Testis (tissue), 5 donors: ENCODE measurements at places on chromosomes 11 and 22. TPM values are rescaled to one million over a fixed set of nuclear protein-coding genes. Genes with fewer than 3 reads are reported as not detected.

- DNase-seq, result peak; percentile 17
These were observed 512 bp upstream of the GRIA4 start for GRCh38 chr11:105609341-105609781.

SNX32 gene
- 4.0 TPM for total RNA-seq

DNA sequence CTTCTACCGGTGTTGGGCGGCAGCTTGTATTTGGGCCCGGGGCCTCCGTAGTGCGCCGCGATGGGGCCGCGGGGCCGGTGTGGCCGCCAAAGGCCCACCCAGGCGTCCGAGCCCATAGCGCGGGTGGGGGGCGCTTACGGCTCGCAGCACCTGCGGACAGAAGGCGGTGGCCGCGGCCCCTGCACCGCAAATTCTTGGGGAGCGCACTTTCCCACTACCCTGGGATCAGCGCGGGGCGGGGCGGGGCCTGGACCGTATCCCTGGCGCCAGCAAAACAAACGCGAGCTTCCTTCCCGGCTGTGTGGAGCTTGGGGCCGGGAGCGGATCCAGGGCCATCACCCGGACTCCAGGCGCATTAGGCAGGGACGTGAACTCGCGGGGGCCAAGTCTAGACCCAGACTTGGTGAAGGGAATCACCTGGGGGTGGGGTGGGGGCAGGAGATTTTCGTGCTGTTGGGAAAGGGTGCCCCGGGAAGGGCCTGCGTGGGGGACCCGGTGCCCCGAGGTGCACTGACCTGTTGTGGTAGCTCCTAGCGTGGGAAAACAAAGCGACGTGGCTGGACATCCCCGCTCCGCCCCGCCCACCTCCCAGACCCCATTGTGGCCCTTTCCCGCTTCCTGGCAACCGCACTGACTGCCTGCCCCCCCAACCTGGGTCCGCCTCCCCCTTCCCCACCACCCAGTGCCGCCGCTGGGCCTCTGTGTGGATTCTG, 2.3 kb upstream of the TYMP start:
- no peak for DNase-seq

DNA sequence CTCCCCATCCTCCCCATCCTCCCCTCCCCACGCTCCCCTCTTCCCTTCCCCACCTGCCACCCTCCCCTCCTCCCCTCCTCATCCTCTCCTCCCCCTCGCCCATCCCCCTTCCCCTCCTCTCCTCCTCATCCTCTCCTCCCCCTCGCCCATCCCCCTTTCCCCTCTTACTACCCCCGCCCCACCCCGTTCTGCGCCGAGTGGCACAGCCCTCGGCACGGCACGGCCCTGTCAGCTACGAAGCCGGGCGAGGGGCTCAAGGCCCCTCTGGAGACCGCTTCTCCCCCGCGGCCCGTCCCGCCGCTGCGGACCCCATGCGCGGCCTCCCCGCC, 449.9 kb downstream of the OPCML start:
- peak; percentile 66 for DNase-seq

GRCh38 chr11:128840137-128840536, 27.0 kb downstream of the KCNJ1 start:
- DNase-seq, result no peak

DNA sequence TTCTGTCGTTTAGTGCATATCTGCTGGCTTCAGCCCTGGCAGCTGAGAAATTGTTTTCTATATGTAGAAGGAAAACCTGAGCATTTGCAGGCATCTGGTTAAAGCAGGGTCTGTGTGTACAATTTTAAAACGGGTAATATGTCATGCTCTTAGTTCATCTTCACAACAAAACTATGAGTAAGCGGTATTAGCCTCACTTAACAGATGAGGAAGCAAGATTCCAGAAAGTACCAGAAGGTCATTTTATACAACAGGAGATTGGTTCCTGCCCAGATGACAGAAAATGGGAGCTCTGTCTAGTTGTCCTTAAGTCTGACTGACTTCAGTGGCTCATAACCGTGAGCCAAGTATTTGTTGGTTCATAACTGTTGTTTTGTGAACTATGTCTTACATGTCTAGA, 1.1 kb downstream of the TIMM10B start:
- no peak for DNase-seq

GRCh38 chr11:45085646-45086501, 60.6 kb upstream of the PRDM11 start:
- no peak for DNase-seq

TOMM22 gene
- 44.3 TPM for total RNA-seq

GRCh38 chr11:15839061-15839460, 517.3 kb downstream of the SOX6 start:
- DNase-seq, result no peak

DNA sequence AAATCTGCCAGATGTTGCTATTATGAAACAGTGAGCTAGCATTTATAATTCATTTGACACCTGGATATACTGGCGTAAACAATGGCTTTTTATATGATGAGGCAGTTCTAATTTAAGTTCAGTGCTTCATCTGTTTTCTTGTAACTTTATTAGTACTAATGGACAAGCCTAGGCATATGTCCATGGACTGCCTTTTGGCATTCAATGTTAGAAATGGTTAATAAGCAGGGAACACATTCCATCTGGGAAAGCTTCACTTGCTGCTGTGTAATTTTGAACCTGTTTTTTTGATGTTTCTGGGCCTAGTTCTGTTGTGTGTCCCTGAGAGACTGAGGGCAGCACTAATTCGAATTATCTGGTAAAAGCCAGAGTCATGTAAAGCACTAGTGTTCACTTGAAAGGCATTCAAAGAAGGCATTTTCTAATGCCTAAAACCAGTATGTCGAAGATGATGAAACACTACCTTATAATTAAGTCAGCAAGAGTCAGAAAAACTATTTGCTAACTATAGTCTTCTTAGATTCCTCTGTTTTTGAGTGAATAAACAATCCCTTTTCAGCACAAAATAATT, 138.5 kb downstream of the SWAP70 start:
- DNase-seq, result no peak

BTBD18 gene
- 7.2 TPM for total RNA-seq

GRCh38 chr22:32020117-32020516, 22.9 kb upstream of the SLC5A1 start:
- DNase-seq, result no peak

GRCh38 chr11:84882056-84882455, 745.1 kb downstream of the DLG2 start:
- no peak for DNase-seq

- DNase-seq, result no peak
These were observed 2.7 kb downstream of the SYCE3 start for GRCh38 chr22:50560034-50560433.

GRCh38 chr22:50305923-50306566, 1.4 kb downstream of the PLXNB2 start:
- DNase-seq, result peak; percentile 91

- no peak for DNase-seq
These were observed 33.0 kb upstream of the RIC3 start for GRCh38 chr11:8201644-8202365.

DNA sequence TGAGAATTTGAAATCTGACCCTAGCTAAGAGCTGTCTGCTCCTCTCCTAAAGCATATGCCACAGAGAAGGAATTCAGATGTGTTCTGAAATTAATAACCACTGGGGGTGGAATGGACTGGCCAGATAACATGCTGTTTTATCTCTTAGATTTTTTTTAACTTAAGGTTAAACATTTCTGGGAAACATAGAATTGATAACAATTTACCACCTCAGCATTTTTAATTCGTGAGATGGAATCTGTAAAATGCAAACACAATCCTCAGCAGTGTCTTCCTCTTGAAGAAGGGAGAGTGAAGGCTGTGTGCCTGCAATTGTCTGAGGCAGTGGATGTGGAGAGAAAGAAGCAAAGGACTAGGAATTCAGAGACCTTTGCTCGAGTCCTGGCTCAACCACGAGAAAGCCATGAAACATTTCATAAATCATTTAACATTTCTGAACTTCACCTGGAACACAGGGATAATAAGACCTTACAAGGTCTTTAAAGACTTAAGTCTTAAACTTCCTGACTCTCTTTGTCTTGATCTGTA, at the start of gene SLC5A12:
SLC5A12 (minus strand) TSS at position 113 of the 528 bp plus-strand sequence. CDS start 346 bp downstream, outside the sequence.
- no peak for DNase-seq

GRCh38 chr11:19026862-19027261, 33.7 kb downstream of the MRGPRX2 start:
- no peak for DNase-seq
